Renal pelvis (tissue), 12 donors: ENCODE measurements at places on chromosomes 3 and 15. TPM values are rescaled to one million over a fixed set of nuclear protein-coding genes. Genes with fewer than 3 reads are reported as not detected.

KCNAB1 gene
- polyA plus RNA-seq, result 2.6 TPM

SPINK8 gene
- 0.95 TPM for polyA plus RNA-seq

PIERCE2 gene
- 6.0 TPM for polyA plus RNA-seq

BCHE gene
- 10.7 TPM for polyA plus RNA-seq

CHST13 gene
- polyA plus RNA-seq, result 8.1 TPM

GATM gene
- polyA plus RNA-seq, result 232 TPM

NEK10 gene
- 2.2 TPM for polyA plus RNA-seq

ZNF662 gene
- polyA plus RNA-seq, result 38.2 TPM

FBXW12 gene
- polyA plus RNA-seq, result 0.34 TPM

BTLA gene
- polyA plus RNA-seq, result 0.41 TPM

GASK1A gene
- polyA plus RNA-seq, result 4.5 TPM

GHSR gene
- not detected for polyA plus RNA-seq

GOLGA8S gene
- 0.64 TPM for polyA plus RNA-seq

CFAP44 gene
- 27.6 TPM for polyA plus RNA-seq

NEDD4 gene
- polyA plus RNA-seq, result 15.5 TPM
